Cardiac septum (tissue), 1 donor: ENCODE measurements at places on chromosomes 7 and 10. TPM values are rescaled to one million over a fixed set of nuclear protein-coding genes. Genes with fewer than 3 reads are reported as not detected.

DNA sequence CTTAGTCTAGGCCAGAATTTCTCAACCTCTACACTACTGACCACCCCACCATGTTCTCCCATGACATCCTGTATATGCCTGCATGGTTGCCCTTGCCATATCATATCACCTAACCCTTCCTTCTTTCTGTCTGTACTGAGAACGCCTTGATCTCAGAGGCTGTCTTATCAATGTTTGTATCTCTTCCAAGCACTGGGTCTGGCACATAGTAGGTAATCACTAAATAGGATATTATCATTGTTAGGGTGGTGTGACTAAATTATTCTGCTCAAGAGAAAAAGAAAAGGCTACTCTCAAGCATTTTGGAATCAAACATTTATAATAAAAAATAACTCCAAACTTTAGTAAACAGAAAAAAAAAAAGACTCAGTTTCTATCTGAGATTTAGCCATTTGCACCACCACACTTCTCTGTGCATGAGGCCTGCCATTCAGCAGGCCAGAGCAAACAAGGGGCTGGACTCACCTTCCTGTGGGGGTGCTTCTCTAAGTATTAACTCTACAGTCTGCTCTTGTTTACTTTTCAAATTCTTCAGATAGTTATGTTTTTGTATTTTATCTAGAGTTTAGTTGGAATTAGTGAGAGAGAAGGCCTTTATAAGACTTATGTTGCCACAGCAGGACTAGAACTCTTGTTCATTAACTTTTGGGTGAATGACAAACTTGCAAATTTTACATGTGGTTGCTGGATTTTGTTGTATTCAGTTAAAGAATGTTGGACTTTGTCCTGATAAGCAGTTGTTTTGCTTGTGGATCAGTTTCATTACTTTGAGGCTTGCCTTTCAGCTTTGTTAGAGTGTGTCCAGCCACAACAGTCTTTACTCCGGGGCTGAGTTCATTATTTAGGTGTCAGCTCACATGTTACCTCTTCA lies 5.4 kb downstream of the AGBL3 start:
- DNase-seq = no peak

DNA sequence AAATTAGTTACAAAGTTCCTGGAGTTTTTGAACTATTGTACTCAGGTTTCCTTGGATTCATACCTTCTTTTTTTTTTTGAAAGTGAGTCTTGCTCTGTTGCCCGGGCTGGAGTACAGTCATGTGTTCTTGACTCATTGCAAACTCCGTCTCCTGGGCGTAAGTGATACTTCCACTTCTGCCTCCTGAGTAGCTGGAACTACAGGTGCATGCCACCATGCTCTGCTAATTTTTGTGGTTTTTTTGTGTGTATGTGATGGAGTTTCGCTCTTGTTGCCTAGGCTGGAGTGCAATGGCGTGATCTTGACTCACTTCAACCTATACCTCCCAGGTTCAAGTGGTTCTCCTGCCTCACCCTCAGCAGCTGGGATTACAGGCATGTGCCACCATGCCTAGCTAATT lies 22.3 kb downstream of the MCM10 start:
- no peak for DNase-seq

DNA sequence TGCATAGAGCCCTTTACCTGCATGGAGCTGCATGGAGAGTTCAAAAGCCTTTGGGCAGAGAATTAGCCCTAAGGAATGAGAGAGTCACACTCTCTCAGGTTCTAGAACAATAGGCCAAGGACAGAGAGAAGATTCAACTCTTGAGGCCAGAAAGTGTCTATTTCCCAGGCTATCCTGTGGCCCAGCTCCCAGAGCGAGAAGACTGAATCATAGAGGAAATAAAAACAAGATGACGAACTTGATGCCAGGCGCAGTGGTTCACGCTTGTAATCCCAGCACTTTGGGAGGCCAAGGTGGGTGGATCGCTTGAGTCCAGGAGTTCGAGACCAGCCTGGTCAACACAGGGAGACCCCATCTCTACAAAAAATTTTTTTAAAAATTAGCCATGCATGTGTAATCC lies 18.3 kb upstream of the PODXL start:
- DNase-seq = no peak

DNA sequence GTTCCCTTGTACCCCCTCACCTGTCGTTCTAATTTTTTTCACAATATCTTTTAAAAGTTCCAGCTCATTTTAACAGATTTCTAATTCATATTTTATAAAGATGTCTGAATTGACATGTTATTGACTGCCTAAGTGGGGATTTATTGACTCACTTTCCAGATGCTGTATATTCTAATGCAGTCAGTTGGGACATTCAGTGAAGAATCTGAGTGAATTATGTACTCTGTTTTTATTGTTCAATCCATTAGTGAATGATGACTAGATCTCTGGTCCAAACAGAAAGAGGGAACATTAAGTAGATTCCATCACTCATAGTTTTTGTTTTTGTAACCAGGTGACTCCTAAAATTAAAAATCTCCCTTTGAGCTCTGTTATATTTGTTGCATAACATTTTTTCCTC lies 54.3 kb downstream of the LOXL4 start:
- DNase-seq = no peak

- DNase-seq = no peak
These were observed 193.8 kb downstream of the IMMP2L start for GRCh38 chr7:111368381-111369065.

DNA sequence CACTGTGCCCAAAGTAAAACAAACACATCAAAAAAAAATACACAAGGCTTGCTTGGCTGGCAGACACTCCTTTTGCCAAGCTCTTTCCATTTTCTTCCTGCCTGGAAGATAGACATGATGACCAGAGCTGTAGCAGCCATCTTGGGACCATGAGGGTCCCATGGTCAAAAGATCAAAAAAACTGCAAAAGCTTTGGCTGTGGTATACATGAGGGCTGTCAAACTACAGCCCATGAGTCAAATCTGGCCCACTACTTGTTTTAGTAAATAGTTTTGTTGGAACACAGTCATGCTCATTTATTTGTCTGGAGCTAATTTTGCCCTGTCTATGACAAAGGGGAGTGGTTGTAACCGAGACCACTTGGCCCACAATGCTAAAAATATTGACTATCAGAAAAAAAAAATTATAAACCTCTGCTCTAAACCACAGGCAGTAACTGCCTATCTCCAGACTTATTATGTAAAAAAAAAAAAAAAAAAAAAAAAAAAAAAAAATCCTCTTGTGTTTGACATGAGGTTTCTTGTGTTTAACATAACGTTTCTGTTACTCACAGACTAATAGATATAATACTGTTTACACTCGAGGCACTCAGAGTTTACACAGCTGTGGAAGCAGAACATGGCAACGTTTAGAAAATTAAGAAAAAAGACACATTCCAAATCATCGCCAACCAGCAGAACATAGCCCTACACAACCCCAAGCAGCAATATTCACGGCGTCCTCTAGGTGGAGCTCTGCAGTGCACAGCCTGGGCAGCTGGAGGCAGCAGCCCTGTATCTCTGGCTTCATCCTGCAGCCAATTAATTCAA lies 36.9 kb downstream of the ASB13 start:
- DNase-seq = no peak

DNA sequence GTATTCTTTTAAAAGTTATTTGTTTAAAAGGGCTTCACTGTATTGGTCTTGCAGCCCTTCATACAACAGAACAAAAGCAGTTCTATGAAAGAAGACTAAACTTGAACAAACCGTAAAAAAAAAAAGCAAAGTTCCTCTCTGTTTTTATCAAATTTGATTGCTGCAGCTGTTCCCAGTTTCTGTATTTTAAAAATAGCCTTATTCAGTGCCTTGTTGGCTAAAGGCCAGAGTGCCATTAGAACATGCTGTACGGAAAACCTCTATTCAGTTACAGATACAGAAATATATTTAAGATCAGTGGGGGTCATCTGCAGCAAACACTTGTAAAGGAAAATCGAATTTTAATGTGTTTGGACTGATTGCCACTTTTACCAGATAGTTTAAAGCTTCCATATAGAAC lies 207.8 kb upstream of the ETV1 start:
- no peak for DNase-seq

DNA sequence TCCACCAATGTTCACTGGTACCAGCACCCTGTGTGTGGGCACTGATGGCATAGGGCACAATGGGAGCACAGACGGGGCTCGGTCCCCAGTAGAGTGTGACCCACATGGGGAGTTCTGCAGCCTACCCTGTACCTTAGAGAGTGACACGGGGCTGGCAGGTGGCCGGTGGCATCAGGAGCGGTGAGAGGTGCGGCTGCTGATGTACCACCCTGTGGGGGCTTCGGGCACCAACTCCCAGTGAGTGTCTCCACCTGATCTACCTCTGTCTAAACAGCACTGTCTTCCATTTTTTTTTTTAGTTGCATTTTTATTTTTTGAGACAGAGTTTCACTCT lies 4.1 kb downstream of the JAKMIP3 start:
- peak; percentile 69 for DNase-seq

GRCh38 chr7:8211725-8212096 lies 50.3 kb downstream of the ICA1 start:
- DNase-seq = no peak

DNA sequence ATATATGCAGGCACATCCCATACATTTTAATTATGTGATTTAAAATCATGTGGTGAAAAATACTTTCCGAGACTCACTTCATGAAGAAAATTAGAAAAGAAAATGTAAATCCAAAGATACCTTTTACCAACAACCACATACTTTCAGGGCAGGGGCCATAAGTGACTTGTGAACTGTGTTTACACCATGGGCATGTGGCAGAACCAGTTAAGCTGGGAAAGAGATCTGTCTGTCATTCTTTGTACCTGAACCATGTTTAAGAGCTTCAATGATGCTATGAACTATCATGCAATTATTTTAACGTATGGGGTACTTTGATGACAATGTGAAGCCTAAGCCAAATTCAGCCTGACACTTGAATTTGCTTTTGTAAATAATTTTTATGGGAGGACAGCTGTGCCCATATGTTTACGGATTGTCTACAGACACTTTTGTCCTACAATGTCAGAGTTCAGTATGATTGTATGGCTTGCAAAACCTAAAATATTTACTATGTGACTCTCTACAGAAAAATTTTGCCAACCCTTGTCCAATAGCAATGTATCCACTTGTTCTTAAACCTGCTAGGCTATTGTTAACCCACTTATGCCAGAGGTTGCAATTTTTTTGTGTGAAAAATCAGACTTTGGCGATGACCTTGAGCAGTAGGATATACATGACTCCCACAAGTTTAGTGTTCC lies 654.6 kb downstream of the TNS3 start:
- DNase-seq = no peak

- DNase-seq = no peak
These were observed 9.2 kb upstream of the SYPL1 start for GRCh38 chr7:106121189-106121810.

DNA sequence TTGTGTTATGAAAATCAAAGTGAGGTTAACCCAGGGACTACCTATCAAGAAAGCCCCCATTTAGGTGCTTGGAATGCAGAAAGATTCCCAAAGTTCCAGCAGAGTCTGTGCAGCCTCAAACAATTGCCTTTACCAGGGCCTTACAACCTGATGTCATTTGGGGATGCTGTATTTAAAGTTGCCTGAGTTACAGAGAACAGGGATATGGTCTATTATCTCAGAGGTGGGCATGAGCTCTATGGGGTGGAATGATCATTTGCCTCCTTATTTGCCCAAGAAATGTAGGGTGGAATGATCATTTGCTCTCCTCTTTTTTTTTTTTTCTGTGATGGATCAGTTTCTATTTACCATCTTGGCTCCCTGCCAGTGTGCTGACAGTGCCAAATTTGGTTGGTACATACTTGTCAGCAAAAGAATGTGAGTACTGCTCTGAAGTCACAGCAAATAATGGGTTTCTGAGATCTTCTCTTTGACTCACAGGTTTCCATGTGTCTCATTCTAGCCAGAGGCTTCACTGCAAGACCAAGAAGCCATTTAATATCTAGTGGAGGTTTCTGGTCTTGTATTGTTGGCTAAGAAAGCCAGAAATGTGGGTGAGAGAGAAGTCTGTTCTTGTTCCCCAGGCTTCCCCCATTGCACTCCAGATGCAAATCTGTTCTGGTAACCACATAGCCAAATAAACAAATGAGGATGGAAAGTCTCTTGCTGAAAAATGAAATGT lies 45.5 kb upstream of the ZNRF2 start:
- DNase-seq = no peak

- DNase-seq = no peak
These were observed 14.5 kb upstream of the CYCS start for GRCh38 chr7:25139536-25139935.

DNA sequence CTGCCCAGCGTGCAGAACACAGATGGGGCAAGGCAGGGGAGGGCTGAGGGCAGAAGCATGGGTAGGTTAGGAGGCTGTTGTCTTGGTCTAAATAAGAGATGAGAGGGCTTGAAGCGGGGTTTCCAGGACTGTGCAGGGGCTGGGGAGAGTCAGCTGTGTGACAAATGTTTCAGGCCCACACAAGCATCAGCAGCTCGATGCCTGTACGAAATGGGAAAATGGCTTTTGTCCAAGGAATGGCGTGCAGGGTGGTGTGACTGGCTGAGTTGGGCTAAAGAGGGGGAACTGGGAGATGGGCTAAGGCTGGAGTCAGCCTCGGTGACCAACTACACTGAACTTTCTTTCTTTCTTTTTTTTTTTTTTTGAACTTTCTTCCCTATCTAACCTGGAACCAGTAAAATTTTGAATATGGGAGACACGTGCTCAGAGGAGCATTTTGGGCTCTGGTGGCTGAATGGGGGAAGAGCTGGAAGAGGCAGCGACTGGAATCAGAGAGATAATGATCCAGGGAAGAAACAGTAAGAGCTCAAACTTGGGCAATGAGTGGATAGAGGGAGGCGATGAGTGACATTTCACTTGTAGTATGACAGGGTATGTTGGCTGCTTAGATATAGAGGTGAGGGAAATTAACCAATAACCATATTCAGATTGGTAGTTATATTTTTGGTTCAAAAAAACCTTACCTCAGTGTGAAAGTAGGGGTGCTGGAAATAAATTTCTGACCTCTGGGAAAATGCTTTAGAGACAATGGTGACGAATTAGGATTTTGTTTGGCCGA lies 10.2 kb upstream of the EPHA1 start:
- DNase-seq = no peak

- no peak for DNase-seq
These were observed 3.1 kb downstream of the SMURF1 start for GRCh38 chr7:99140813-99141212.

CFAP70 gene
- total RNA-seq = 1.4 TPM

BAMBI gene
- 46.6 TPM for total RNA-seq

RSU1 gene
- 45.6 TPM for total RNA-seq

ADRB1 gene
- 26.4 TPM for total RNA-seq

CYP2C19 gene
- not detected for total RNA-seq

NKX6-2 gene
- total RNA-seq = not detected

AKR1C1 gene
- 14.2 TPM for total RNA-seq

OPN4 gene
- not detected for total RNA-seq

CALML5 gene
- total RNA-seq = not detected

ZNF775 gene
- total RNA-seq = 3.4 TPM

ZNF804B gene
- 0.05 TPM for total RNA-seq

TCF7L2 gene
- 11.7 TPM for total RNA-seq

VGF gene
- 0.08 TPM for total RNA-seq

GPR26 gene
- not detected for total RNA-seq

GPRIN2 gene
- total RNA-seq = not detected
